ENCODE measurements at places on chromosomes 4 and X.

GRCh38 chr4:98566361-98567008 is 91.9 kb downstream of the TSPAN5 start:
- no peak overlapping the region for H3K27ac ChIP-seq
- H3K4me3 ChIP-seq: no peak overlapping the region
- peak; percentile 62 for DNase-seq
- H3K27me3 ChIP-seq: no peaks in the 10 kb centered on the region
- peaks cover 8% of the 10 kb centered on the region for H3K36me3 ChIP-seq
- peaks cover 15% of the 10 kb centered on the region for H3K4me1 ChIP-seq

DNA sequence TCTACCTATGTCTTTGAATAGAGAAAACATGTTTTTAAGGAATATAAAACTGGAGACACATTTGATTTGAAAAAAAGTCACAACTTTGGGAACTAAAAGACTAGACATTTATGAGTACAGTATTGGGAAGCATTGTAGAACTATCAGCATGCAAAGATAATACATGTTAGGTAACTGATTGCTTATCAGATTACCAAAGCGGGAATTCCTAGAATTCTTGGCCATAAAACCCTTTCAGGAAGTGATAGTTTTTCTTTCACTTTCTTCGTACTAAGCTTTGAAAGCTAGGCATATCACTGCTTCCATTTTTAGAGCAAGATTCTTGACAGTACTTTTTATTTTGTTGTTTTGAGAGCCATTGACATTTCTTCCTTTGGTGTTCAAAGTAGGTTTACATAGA is 646.6 kb upstream of the PITX2 start:
- H3K36me3 ChIP-seq: no peaks in the 10 kb centered on the region
- no peak for DNase-seq
- no peaks in the 10 kb centered on the region for H3K27me3 ChIP-seq
- no peaks in the 10 kb centered on the region for H3K4me1 ChIP-seq
- no peak overlapping the region for H3K4me3 ChIP-seq

DNA sequence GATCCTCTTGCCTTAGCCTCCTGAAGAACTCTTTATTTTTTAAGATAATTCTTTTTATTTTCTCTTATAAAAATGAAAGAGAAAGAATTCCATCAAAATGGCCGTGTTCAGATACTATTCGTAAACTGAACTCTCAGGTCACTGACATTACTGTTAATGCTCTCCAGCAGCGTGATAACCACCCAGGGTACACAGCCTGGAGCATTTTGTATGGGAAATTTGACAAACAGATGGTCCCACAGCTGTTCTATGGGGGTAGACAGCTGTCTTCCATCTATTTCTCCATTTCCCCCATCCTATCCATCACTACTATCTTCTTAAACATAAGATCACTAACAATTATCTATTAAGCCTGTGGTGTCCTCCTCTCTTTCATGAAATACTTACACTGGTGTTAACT is 47.8 kb downstream of the SYNPO2 start:
- H3K36me3 ChIP-seq: no peaks in the 10 kb centered on the region
- no peaks in the 10 kb centered on the region for H3K4me1 ChIP-seq
- no peak overlapping the region for H3K27ac ChIP-seq
- H3K4me3 ChIP-seq: no peak overlapping the region
- H3K27me3 ChIP-seq: no peaks in the 10 kb centered on the region

DNA sequence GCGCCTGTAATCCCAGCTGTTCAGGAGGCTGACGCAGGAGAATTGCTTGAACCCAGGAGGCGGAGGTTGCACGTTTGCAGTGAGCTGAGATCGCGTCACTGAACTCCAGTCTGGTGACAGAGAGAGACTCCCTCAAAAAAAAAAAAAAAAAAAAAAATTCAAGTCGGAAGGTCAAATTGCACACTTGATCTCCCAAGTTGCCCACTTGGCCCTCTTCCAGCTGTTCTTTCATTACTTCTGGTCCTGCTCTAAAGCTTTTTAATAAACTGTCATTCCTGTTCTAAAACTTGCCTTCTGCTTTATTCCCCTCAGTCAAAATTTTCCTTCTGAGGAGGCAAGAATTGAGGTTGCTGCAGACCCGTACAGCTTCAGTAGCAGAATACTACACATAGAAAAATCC is 2358.0 kb downstream of the ARAP2 start:
- H3K27me3 ChIP-seq: no peaks in the 10 kb centered on the region
- no peaks in the 10 kb centered on the region for H3K4me1 ChIP-seq
- H3K27ac ChIP-seq: no peak overlapping the region
- no peaks in the 10 kb centered on the region for H3K36me3 ChIP-seq
- no peak for DNase-seq

- H3K36me3 ChIP-seq: no peaks in the 10 kb centered on the region
- no peak overlapping the region for H3K4me3 ChIP-seq
- DNase-seq: no peak
Measured at GRCh38 chrX:39936886-39937770, 160.6 kb downstream of the BCOR start.

DNA sequence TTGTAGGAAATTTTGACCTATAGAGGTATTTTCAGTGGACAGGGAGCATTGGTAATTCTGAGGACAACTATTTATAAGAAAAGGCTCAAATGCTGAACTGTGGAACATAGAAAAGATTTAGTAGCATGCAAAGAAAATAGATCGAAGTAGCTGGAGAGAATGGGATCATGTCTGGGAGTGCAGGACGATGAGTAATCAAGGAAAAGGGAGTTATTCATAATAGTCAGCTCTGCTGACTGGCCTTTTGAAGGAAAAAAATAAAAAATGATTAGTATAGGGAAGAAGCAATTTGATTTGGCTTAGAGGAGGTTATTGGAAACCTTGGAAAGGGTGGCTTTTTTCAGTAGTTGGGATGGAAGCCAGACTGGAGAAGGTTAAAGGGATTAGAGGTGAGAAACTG is 22.9 kb upstream of the ANK2 start:
- H3K27ac ChIP-seq: peak overlapping the region; percentile 80
- peak; percentile 32 for DNase-seq
- peaks cover 1% of the 10 kb centered on the region for H3K4me1 ChIP-seq
- no peak overlapping the region for H3K4me3 ChIP-seq
- H3K36me3 ChIP-seq: no peaks in the 10 kb centered on the region
- H3K27me3 ChIP-seq: no peaks in the 10 kb centered on the region

GRCh38 chr4:60128888-60129287 is 1071.2 kb upstream of the ADGRL3 start:
- H3K36me3 ChIP-seq: no peaks in the 10 kb centered on the region
- no peaks in the 10 kb centered on the region for H3K4me1 ChIP-seq
- no peaks in the 10 kb centered on the region for H3K27me3 ChIP-seq
- H3K4me3 ChIP-seq: no peak overlapping the region
- no peak for DNase-seq

DNA sequence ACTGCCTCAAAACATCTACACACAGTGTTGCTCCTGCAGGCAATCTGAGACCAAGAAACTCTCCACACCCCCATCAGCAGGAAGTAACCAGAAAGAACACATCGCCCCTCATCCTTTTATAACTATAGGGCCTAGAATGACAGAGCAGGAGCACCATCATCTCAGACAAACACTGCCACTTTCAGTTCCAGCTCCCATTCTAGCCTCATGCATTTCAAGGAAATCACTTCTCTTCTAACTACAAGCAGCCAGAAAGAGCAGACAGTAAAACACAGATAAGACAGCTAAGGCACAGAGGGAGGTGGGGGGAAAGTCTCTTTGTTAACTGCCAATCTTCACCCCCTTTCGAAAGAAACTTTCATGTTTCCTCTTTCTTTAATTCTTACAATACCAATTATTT is 102.6 kb upstream of the TENT5D start:
- no peaks in the 10 kb centered on the region for H3K4me1 ChIP-seq
- no peaks in the 10 kb centered on the region for H3K36me3 ChIP-seq
- no peaks in the 10 kb centered on the region for H3K27me3 ChIP-seq
- H3K27ac ChIP-seq: no peak overlapping the region

DNA sequence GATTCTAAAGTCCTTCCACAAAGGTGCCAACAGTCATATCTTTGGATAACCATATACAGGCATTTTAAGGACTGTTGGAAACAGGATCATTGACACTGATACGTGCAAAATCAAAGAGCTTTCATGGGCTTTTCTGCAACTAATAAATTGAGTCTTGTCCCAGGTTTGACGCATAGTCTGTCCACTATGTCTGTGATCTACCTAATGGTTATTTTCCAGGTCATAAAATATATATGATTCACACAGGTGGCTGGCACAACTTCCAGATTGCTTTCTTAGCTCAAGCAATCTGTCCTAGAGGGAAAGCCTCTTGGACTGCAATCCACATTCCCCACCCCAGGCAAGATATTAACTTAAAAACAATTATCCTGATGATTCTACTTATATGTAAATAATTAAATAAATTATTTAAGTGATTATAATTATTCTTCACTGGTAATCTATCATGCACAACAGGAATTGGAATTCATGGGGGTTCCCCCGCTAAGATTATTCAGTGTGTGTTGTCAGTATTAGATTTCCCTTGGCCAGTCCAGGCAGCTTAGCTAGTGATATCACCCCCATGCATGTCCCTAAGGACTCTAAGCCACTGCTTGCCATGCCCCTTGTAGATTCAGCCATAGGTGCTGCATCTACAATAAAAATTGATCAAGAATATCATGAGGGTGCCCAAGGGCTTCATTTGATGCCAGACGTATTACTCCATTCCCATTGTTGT is 97.8 kb downstream of the TLL1 start:
- H3K27me3 ChIP-seq: no peaks in the 10 kb centered on the region
- H3K36me3 ChIP-seq: no peaks in the 10 kb centered on the region
- H3K27ac ChIP-seq: no peak overlapping the region

DNA sequence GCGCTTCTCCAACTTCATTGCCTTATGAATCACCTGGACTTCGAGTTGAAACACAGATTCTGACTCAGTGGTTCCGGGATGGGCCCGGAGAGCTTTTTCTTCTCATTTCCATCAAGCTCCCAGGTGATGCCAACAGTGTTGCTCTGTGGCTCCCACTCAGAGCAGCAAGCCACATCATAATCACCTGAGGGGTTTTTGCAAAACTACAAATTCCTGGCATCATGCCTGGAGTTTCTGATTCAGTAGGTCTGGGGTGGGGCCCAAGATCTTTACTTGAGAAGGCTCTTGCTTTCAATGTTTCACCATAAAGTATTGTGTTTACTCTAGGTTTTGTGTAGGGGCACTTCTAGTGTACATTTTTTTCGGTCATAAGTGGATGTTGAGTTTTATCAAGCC is 7.0 kb downstream of the MTM1 start:
- peaks cover 16% of the 10 kb centered on the region for H3K27me3 ChIP-seq
- H3K27ac ChIP-seq: no peak overlapping the region
- H3K36me3 ChIP-seq: no peaks in the 10 kb centered on the region
- H3K4me3 ChIP-seq: no peak overlapping the region
- peaks cover 2% of the 10 kb centered on the region for H3K4me1 ChIP-seq
